Stimulated activated CD4-positive, alpha-beta T cell treated with anti-CD3 and anti-CD28 coated beads, Interleukin-15, amount 100 ng/mL, for 1 hour (primary cell): ENCODE measurements at places on chromosomes 6 and 20.

DNA sequence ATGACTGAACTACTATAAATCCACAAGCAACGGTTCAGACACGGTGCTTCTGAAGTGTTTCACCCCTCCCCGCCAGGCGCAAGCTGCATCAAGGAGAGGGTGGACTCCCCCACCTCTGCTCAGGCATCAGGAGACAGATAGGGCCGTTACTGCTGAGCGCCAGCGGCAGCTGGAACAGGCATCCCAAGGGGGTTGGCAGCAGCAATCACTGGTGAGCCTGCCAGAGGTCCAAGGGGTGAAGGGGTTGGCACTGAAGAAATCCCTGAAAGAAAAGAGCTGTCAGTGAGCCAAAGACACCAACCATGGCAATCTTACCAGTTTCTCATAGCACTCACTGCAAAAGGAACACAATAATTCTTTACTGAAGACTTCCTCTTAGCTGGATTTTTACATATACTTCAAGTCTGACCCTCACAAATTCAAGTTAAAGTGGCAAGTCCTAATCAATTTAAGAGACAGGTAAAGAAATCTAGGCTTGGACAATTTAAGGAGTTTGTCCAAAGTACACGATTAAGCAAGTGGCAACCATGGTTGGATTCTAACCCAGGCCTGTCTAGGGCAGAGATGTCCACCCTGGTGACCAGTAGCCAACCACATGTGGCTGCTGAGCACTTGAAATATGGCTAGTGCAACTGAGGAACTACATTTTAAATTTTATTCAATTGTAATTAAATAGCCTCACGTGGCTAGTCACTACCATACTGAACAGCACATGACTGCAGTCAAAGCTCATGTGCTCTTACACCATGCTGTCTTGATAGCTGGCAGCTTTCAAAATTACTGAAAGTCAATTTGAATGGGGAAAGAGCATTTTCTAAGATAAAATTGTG, 21.7 kb upstream of the TBC1D20 start:
- no peak for DNase-seq

- no peak for DNase-seq
Observed at GRCh38 chr6:139134064-139134395, 850 bp upstream of the HECA start.

DNA sequence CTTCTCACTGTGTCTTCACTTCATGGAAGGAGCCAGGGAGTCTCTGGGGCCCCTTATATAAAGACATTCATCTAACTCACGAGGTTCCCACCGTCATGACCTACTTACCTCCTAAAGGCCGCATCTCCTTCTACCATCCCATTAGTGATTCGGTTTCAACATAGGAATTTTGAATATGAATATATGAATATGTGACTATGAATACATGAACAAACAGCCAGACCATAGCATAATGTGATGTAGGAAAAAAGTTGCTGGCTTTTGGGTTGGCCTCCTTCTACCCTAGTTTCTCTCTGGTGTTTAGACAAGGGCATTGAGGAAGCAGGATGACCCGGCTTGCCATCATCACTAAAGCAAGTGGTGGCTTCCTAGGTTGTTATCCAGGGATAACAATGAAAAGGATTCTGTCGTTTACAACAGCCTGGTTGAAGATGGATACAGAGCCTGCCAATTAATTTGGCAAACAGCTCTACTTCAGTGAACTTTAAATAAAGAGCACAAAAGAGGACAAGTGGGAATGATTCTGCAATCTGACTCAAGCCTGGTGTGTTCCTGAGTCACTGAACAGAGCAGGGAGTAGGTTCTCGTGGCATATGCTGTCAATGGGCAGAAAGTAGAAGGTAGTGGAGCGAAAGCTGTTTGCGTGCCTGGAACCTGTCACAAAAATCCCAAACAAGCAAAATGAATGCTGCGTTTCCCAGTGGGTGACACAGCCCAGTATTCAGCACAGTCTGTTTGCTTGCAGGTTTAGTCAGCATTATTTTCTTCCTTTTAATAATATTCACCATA, 44.0 kb upstream of the DOK5 start:
- no peak for DNase-seq

GRCh38 chr20:32244150-32244823, 33.2 kb upstream of the KIF3B start:
- DNase-seq = no peak

GRCh38 chr20:62219992-62220665, at the start of gene HRH3:
HRH3 (minus strand) TSS chr20:62220278; CDS start chr20:62219970, 308 bp downstream.
- DNase-seq = no peak

DNA sequence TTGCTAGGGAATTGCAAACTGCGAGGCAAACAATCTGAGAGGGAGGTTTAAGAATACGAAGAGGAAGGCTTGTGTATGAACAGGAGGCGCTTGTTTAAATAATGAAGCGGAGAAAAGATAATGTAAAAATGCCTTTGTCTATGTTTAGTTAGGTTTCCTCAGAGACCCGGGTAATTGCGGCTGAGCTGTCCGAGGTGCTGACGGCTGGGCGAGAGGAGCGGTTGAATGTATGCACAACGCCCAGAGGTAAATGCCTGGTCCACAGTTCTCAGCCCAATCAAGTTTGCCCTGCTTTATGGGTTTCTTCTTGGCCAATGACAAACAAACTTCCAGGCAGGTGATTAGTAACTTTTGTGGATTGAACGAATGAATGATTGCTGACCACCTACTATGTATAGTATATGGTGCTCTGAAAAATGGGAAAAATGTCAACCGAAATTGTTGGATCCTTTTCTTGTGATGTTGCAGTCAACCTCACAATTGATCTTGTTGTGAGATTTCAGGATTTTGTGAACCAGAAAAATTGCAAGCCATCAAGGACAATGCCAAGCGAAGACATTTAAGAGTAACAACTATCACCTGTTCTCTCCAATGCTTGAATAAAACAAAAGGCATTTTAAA, 38.3 kb upstream of the SLC32A1 start:
- peak; percentile 17 for DNase-seq

- no peak for DNase-seq
Observed at GRCh38 chr6:39388606-39389483, 66.3 kb upstream of the KCNK16 start.

DNA sequence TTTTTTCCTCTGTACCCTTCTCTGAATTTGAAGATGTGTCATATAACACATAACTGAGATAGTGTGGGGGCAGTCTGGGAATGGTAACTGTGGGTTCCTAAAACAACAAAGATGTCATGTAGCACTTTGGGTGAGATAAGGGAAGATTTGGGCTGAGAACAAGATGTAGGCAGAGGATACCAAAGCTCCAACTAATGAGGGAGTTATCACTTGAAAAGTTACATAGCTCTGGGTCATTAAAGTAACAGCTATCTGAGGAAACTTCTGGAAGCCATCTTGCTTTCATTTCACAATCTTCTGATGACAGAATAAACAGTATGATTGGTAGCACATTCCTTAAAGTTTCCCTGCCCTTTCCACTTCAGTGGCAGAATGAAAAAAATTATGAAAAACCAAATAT, 255.4 kb downstream of the TBX18 start:
- no peak for DNase-seq

GRCh38 chr6:43061861-43062260, 2.4 kb downstream of the KLC4 start:
- DNase-seq = no peak

- no peak for DNase-seq
Observed at GRCh38 chr6:160258346-160259142, at the start of gene SLC22A2. SLC22A2 (minus strand) TSS chr6:160258821; CDS start chr6:160258757, 64 bp downstream.

- no peak for DNase-seq
Observed at GRCh38 chr6:101762851-101763250, 369.3 kb downstream of the GRIK2 start.

GRCh38 chr6:134750669-134751068, 199.2 kb downstream of the ALDH8A1 start:
- no peak for DNase-seq
